ENCODE measurements at places on chromosomes 5 and 9.

- no peak for DNase-seq
Observed at GRCh38 chr9:99030092-99030511, 74.8 kb upstream of the TGFBR1 start.

- DNase-seq, result no peak
Observed at GRCh38 chr5:75862872-75863271, 145.6 kb upstream of the POC5 start.

DNA sequence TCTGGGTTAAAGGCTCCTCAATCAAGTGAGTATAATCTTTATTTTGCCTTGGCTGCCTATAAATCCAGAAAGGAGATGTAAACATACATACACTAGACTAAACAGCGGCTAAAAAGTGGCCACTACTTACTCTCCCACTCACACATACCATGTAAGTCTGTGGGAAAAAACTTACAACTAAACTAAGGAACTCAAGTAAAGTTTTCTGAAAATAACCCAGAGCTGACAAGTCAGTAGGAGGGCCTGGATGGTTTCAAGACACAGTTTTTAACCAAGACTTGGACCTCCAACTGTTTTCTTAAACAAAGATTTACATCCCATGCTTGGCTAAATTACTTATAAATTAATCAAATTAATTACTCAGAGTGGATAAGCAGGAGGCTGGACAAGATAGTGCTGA lies 64.5 kb downstream of the CEP120 start:
- no peak for DNase-seq

DNA sequence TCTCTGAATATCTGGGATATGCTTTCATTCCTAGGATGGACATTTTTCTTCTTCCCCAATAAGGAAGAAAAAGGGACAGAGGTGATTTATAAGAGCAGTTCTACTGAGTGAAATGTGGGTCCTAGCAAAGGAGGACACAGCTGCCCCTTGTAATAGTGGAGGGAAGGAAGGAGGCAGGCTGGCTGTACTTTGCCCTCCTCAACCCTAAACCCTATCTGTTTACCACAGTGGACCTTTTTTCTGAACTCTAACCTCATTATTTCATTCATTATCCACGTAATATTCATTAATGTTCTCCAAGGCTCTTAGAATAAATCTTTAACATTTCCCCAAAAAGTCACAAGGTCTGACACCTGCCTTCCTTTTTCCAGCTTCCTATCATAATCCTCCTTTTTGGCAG lies 37.8 kb downstream of the GHR start:
- no peak for DNase-seq

- no peak for DNase-seq
Observed at GRCh38 chr9:137750566-137750965, 127.0 kb upstream of the CACNA1B start.

GRCh38 chr9:98540476-98540875 lies 168.3 kb downstream of the GABBR2 start:
- no peak for DNase-seq

DNA sequence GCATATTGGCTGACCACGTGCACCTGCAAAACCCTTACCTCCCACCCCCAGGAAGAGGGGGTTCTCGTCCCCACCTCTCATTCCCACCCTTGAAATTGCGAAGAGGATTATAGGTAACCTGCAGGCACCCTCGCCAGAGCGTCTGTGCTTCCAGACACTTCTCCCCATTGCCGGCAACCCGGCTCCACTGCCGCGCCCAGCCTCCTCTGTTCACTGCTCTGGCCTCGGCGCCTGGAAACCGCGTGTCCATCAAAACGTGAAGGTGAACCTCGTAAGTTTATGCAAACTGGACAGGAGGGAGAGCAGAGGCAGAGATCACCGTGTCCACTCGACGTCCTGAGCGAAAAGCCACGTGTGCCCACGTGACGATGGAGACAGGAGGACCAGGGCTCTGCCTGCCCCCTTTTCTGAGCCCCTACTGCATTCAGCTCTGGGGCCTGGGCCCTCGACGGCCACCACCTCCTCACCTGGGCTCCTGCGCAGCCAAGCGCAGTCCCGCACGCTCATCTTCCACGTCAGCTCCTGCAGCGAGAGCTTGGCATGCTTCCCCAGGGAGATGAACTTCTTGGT lies 1.9 kb downstream of the TERT start:
- DNase-seq, result no peak

DNA sequence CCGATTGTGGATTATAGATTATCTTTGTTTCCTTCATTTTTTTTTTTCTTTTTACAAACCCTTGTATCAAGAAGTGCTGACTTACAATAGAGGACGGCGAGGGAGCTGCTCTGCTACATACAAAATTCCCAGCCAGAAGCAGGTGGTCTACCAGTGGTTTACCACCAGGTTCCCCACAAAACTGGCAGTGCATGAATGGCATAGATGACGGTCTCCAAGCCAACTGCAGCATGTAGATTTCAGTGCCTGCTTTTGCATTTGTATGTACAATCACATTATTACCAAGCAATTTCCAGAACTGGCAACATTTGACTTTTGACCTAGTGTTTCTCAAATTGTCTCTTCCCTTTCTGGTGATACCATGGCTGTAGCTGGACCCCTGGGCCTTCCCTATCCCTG lies 84.0 kb downstream of the ACER2 start:
- DNase-seq, result no peak

- DNase-seq, result no peak
Observed at GRCh38 chr5:122863721-122864120, 18.3 kb downstream of the SNX24 start.

GRCh38 chr5:55668356-55668755 lies 43.8 kb downstream of the SLC38A9 start:
- DNase-seq, result no peak

GRCh38 chr5:76404223-76405211 lies 1.4 kb downstream of the IQGAP2 start:
- DNase-seq, result no peak

DNA sequence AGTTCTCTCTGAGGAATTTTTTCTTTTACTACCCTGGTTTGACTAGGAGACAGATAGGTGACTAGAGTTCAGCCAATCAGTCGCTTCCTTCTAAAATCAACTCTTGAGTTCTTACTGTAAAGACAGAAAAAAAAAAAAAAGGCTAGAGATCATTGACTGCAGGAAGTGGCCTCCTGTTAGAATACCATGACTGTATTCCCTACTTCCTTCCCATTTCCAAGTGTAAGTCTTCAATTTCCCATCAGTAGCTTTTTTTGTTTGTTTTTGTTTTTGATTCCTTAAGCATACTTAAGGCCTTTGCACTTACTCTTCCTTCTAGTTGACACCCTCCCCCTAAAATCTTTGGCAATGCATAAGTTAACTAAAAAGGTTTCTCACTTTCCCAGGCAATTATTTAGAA lies 154.3 kb downstream of the HMHB1 start:
- DNase-seq, result no peak

- DNase-seq, result no peak
Observed at GRCh38 chr5:131769961-131770360, 26.9 kb downstream of the FNIP1 start.

DNA sequence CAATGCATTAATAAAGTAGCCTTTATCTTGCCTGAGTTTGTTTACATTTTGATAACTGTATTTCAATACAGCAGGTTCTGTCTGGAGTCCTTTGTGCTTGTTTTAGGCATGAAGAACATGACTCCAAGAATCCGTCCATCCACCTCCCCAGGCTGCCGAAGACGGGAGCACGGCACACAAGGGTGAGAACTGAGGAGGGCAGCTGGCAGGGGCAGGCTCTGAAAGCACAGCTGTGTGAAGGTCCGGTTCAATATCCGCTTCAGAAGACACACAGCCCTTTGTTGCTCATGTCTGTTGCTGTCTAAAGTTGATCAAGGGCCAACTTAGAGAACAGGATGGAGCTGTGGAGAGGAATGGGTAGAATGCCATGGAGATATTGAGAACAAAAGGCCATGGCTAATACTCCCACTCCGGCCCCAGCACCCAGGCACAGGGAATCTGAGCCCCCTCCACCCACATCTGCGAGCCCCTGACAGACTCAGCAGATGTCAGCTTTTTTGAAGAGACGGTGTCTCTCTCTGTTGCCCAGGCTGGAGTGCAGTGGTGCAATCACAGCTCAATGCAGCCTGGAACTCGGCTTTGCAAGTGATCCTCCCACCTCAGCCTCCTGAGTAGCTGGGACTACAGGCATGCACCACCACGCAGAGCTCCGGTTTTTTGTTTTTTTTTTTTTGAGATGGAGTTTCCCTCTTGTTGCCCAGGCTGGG lies 58.5 kb upstream of the GNE start:
- DNase-seq, result no peak

DNA sequence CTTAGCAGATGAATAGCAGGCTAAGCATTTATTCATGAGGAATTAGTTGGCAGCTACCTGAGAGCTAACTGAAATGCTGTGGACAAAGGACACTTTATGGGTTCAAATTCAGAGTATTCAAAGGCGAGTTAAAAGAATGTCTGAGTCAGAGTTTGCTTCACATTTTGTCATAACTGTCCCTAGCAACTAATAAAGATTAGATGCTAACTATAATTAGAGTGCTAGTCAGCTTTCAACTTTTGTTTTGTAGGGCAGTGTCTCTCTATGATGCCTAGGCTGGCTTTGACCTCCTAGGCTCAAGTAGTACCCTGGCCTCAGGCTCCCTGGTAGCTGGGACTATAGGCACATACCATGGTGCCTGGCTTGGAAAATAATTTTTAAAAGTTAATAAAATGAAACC lies 4.6 kb downstream of the SMC5 start:
- no peak for DNase-seq

DNA sequence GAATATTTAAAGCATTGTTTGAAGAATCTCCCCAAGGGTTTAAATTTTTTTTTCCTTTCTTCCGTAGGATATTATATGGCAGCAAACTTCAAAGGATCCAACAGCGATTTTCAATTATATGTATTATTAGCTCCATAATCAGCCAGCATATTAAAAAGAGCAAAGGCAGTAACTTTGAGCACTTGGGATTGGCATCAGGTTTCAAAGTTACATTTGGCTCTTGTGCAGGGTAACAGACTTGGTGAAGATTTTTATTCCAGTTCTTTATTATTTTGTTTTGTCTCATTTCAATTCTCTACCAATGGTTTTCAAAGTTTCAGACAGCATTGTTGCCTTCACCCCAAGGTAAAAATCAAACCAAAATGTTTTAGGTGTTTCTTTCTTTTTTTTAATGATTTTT lies 116.7 kb upstream of the ZNF366 start:
- no peak for DNase-seq

DNA sequence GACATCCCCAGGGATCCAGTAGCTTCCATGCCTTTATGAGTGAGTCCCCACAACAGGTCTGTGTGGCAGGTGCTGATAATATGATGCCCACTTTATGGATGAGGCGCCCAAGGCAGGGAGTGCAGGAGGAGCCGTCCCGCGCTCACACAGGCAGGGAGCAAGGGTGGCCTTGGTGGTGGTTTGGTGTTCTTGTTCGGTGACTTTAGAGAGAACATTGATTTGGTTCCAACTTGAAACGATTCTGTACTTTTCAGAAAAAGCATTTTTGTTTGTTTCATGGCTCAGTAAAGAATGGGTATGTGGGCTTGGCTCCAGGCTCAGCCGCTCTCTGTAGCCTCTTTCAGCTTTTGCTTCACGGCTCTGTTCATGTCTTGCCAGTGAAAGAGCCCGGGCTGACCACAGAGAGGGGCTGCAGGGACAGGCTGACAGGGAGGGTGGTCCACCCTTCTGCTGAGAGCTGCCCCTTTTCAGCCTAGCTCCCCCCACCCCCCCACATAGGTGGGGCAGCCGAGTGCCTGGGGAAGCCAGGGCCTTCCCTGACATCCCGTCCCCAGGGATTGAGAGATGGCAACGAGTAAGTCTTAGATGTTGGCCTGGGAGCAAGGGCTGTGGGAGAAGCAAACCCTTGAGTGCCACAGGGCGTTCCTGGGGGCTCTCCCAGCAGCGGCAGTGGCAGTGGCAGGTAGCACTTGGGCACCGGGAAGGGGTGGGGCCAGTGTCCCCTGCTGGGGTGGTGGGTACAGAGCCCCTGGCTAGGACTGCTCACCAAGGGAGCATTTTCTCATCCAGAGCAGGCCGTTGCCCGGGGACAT lies 28.0 kb downstream of the NCS1 start:
- DNase-seq, result no peak

DNA sequence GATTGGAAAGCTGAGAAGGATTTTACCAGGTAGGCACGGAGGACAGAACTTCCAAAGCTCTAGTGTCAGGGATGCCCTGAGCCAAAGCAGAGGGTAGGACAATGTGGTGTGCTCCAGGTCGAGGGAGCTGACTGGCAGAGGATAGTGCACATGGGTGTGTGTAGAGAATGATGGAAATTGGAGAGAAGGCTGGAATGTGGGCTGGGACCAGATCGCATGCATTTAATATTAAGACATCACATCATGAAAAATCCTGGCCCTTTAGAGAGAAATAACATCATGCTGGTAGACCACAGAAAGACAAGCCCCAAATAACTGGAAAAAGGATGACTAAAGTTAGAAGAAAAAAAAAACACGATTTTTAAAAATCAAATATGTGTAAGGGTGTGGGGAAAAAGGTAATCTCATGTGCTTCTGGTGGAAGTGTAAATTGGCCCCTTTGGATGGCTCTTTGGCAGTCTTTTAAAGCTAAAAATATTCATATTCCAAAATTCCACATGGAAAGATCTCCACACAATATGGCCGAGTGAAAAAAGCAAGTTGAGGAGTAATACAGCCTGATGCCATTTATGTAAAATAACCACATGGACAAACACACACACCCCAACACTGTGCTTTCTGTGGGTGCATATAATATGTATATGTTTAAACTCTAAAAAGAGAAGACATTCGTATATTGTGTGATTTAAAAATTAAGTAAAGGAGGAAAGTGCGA lies 67.0 kb upstream of the TGFBR1 start:
- DNase-seq, result no peak

Data from SHP77 (cell line).